ENCODE measurements at places on chromosomes 5 and 9.

- no peak for DNase-seq
These were observed 168.5 kb upstream of the PIK3R1 start for GRCh38 chr5:68047035-68047434.

GRCh38 chr9:123821619-123822018 is 108.3 kb downstream of the DENND1A start:
- no peak for DNase-seq

DNA sequence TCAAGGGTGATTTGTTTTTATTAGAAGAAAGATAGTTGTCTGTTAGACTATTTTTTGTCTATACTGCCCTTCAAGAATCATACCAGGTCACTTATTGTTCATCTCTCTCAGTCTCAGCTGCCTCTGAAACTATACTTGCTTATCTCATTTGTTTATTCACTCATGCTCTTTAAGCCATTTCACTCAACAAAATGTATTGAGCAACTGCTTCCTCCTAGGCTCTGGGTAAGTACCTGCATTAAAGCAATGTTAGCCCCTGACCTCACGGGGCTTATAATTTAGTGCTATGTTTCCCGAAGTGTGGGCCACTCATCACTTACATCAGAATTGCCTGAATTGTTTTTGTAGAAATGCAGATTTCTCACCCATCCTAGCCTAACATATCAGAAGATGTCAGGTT is 100.9 kb downstream of the DPYSL3 start:
- DNase-seq, result no peak

GRCh38 chr9:135602789-135603481 is 36.4 kb downstream of the GLT6D1 start:
- DNase-seq, result peak; percentile 50

- DNase-seq, result no peak
These were observed 110.0 kb downstream of the ENC1 start for GRCh38 chr5:74530326-74531050.

GRCh38 chr9:70262948-70263347 is 4.2 kb downstream of the SMC5 start:
- DNase-seq, result no peak

GRCh38 chr5:11504886-11505193 is 399.4 kb downstream of the CTNND2 start:
- DNase-seq, result peak; percentile 21

DNA sequence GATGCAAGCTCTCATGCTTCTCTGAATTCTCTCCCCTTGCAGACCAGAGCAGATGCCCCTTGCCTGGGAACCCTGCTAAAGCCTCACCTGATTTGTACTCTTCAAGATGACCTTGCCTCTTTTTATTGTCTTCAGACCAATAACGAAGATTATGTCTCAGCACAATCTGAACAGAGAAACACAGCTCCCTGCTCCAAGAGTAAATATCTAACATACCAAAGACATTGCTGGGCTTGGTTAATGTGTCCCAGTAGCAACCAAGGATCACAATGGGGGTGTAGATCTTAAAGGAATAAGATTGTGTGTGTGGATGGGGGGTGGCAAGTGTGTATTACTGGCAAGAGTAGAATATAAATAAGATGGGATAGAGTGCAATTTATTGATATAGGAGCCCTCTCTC is 67.6 kb upstream of the LHFPL2 start:
- DNase-seq, result no peak

DNA sequence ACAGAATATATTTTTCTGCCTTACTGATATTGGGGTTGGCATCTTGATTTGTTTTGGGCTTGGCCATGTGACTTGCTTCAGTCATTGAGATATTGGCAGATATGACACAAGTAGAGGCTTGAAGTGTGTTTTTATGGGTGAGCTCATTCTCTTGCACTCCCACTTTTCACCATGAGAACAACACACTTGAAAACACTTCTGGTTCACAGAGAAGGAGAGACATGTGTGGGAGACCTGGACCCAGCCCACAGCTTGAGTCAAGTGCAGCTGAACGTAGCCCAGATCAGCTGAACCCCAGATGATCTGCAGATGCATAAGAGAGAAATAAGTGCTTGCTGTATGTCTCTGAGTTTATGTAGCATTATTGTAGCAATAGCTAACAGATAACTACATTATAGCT is 155.4 kb downstream of the SEMA6A start:
- no peak for DNase-seq

GRCh38 chr5:10469253-10470050 is 27.8 kb downstream of the ROPN1L start:
- DNase-seq, result no peak

GRCh38 chr9:34686732-34687131 is 4.3 kb downstream of the CCL19 start:
- no peak for DNase-seq

DNA sequence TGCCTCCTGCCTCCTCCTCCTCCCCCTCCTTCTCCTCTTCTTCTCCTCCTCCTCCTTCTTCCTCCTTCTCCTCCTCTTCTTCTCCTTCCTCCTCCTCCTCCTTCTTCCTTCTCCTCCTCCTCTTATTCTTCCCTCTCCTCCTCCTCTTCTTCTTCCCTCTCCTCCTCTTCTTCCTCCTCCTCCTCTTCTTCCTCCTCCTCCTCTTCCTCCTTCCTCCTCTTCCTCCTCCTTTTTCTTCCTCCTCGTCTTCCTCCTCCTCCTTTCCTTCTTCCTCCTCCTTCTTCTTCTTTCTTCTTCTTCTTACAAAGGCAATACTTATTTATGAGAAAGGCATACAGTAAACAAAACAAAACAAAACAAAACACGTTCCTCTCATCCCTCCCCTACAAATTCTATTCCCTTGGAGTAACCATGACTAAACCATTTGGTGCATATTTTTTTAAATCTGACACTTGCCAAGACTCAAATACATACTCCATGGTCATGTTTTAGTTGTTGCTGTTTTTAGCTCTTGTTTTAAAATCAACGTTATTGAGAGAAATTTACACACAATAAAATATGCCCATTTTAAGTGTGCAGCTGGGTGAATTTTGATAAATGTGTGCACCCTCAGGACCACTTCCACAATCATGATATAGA is 135.6 kb downstream of the FOXD1 start:
- DNase-seq, result no peak

DNA sequence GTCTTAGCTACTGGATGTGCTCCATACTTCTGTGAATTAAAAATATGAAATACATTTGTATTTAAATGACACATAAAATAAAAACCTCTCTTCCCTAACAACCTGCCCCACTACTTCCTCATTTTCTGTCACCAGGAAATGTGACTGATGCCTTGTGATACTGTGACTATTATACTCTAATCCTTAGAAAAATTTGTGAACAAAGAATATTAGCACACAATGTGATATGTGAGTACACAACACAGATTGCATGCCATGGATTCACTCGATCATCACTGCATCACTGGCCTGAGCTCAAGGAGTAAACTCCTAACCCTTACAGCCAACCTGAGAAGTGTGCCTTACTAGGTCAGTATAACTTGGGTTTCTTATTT is 281.0 kb downstream of the EFNA5 start:
- DNase-seq, result no peak
